Hematopoietic multipotent progenitor cell treated with erythropoietin and hydrocortisone succinate and interleukin-3 and kit ligand, for 15 days (in vitro differentiated cells): ENCODE measurements at places on chromosomes 11 and 22.

DNA sequence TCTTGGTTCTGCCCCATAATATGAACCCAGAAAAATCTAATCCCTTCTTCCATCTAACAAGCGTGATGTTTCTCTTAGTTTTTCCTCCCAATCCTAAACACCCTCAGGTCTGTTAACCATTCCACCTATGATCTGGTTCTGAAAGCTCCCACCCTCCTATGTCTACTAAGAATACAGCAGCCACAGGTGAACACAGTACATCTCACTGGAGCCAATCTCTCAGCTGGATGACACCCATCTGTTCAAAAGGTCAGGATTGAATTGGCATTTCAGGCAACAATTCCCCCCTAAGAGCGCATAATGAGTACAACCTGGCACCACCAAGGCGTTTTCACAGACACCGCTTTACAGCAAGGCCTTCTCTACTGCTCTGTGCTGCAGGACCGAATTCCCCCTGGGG is 19.0 kb upstream of the APOA1 start:
- DNase-seq = no peak

- peak; percentile 75 for DNase-seq
Measured at GRCh38 chr11:68383976-68384501, 71.6 kb downstream of the LRP5 start.

GRCh38 chr22:38066381-38067027 is 9.3 kb downstream of the PICK1 start:
- no peak for DNase-seq

GRCh38 chr11:133497477-133498140 is 34.7 kb downstream of the OPCML start:
- DNase-seq = no peak

GRCh38 chr11:44008088-44008501 is 39.7 kb upstream of the ACCSL start:
- DNase-seq = no peak

GRCh38 chr22:48843640-48844039 is 984.0 kb downstream of the BRD1 start:
- no peak for DNase-seq

GRCh38 chr11:61120099-61120705 is 17.9 kb downstream of the CD5 start:
- DNase-seq = no peak

DNA sequence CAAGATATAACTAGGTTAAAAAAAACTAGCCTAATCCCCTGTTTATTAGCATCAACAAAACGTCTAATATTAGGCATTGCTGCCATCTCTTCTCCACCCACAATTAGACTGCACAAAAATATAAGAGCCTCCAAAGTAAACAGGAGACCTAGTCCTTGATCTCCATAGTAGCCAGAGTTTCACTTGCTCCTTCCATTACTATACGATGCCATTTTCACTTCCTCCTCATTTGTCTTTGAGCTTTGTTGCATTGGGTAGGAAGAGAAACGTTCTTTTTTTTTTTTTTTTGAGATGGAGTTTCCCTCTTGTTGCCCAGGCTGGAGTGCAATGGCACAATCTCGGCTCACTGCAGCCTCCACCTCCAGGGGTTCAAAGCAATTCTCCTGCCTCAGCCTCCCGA is 42.3 kb upstream of the RDX start:
- no peak for DNase-seq

DNA sequence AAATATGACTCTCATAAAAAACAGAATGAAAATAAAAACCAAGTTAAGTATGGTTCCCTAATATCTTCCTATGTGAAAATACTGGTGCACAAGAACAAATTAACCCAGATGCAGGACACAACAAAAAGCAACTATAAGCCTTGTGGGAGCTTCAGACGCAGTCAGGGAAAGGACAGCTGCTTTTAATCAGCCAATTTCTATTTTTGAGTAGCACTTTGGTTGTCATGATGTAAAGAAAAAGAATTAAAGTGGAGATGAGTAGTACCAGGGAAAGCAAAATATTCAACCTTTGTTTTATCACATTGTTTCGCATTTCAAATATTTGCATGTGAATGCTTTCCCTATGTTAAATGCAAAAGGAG is 339.9 kb downstream of the SOX6 start:
- no peak for DNase-seq

DNA sequence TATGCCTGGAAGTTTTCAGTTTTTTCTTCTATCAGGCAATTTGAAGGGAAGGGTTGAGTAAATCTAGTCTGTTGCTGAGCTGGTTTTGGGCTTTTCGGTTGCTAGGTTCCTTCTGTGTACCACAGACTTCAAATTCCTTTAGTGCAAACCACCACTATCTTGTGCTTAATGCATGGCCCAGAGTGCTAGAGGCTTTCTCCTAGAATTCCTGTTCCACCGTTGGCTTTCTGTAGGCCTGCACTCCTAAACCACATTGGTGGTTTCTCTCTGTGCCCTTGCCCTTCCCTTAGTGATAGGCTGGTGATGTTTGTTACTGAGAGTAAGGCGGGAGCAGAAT is 47.1 kb upstream of the CTSC start:
- no peak for DNase-seq

DNA sequence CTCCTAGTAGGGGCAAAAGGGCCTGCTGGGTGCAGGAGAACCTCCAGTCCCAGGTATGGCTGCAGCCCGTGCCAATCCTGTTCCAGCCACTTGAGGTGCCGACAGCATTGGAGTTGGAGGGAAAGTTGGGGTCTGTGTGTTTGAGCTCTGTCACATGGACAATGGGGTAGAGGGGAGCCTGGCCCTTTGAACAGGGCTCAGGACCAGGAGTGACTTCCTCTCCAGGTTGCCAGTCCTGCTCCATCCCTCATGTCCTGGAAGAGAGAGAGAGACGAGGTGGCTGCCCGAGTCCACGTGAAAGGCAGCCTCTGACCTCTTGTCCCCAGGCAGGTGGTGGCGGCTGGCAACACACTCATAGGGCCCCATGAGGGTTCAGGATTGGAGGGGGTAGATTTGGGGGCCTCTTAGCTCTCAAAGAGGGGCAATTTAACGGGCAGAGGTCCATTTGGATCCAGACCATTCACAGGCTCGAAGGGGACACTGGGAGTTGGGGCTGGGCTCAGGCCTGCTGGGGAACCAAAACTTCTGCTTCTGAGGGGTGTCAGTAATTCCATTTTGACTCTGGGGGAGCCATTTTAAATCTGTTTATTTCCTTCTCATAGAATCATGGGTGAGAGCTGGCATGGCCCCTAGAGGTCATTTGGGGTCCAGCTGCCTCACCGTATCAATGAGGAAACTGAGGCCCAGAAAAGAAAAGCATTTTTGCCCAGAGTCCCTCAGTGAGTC is 4.1 kb downstream of the ADORA2A start:
- DNase-seq = no peak

- no peak for DNase-seq
Measured at GRCh38 chr22:45358127-45358526, 48.4 kb downstream of the FAM118A start.

GRCh38 chr11:86811637-86812321 is 11.4 kb downstream of the PRSS23 start:
- no peak for DNase-seq

DNA sequence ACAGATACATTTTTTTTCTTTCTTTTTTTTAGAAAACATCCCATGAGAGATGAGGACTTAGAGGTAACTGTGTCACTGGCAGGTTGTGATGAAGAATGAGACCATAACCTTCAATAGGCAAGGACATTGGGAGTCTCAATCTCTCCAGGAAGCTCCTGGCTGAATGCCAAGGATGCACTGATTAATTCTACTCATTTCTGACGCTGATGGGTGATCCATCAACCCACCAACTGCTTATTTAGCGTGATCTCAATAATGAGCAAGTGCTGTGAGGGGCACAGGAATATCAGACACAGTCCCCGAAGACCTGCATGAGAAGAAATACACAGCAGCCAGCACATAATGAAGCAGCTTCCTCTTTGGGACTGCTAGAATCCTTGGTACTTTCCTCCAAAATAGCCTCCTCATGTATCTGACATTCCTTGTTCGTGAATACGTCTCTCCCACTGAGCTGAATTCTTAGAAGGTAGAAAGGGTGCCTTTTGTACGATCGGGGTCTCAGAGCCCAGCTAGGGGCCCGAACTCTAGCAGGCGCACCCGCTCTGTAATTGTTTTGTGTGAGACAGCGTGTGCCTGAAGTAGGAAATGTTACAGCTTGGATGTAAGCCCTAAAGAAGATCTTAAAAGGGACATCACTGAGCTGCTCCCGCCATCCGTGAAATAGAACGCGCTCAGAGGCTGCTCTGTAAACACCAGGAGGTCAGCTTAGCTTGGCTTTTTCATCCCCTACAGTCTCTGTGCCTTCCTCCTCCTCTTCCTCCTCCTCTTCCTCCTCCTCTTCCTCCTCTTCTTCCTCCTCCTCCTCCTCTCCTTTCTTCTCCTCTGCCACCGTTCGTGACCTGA is 7.2 kb downstream of the CLMP start:
- no peak for DNase-seq

DNA sequence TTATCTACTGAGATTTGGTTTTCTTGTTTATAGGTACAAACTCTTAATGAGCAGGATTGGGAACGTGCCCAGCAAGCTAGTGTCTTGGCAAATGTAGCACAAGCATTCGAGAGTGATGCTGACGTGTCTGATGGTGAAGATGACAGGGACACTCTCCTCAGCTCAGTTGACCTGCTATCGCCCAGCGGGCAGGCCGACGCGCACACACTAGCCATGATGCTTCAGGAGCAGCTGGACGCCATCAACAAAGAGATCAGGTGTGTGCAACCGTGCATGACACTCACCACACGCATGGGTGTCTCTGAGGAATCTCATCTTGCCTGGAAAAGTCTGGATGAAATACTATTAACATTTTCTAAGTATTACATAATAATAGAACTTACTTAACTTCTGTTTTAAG is 54.7 kb upstream of the CTTN start:
- DNase-seq = no peak

DNA sequence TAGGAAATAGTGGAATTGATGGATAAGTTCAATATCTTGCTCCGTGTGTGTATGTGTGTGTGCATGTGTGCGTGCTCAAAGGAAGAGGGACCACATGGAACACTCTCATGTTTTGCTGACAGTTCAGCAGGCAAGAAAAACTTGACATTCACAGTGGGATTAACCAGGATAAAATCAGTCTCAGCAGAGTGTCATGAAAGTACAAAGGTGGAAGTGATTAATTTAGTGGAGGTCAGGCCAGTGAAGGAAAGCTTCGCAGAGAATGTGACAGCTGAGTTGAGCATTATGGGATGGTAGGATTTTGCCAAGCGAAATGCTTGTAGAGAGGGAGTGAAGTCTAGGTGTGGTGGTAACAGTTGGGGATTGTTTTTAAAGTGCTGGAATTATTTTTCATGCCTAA is 15.7 kb upstream of the FBXO3 start:
- no peak for DNase-seq

DNA sequence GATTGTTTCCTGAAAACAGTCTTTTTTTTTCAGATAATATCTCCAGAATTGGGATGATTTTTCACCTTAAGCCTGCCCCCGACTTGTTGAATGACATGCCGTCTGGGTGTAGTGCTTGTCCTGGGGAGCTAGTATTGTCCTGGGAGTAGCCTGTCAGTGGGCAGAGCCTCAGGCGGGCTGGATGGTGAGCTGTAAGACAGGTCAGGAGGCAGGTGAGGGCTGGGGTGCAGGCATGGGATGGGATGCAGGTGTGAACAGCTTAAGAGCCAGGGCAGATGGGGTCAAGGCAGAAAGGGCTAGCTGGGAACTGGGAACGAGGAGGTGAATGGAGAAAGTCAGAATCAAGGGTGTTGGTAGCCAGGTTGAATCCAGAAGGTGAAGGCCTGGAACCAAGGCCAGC is 200.2 kb downstream of the CSNK2A3 start:
- no peak for DNase-seq

- DNase-seq = no peak
Measured at GRCh38 chr11:47165253-47165840, 11.3 kb downstream of the ARFGAP2 start.

DNA sequence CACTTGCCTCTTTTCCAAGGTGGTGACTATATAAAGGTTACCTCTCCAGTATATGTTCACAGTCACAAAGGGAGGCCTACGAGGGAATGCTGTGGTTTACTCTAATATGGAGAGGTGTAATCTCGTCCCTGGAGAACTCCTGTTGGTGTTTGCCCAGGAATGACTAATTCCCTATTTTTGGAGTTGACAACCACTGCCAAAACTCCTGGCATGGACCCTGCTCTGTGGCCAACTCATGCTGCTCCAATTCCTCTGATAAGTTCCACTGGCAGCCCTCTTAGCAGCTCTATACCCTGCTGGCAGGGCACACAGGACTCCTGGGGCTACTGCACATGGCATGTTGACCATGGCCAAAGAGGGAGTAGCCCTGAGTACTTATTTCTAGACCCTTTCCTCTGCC is 418.7 kb upstream of the ANO5 start:
- no peak for DNase-seq

DNA sequence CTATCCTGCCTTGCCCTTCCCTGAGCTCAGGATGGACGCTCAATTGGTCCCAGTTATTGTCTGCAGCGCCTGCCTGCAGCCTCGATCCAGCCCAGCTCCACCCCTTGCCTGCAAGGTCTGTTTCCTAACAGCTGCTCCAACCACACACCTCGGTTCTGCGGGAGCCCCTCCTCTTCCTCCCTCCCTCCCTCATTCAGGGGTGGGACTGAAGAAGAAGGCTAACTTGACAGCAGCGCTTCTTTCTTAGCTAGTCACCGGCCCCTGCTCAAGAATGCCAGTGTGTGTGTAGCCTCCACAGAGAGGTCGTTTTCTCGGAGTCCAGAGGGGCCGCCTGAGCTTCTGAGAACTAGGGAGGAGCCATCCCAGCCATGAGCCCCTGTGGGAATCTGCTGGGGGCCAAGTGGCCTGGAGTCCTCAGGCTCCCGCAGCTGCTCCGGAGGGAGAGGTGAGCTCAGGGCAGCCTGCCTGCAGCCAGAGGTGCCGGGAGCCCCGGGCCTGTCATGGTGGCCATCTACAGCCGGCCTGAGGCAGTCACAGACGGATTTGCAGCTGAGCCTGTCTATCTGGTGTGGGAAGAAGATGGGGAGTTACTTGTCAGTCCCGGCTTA is 36.1 kb downstream of the LIMK2 start:
- no peak for DNase-seq

DNA sequence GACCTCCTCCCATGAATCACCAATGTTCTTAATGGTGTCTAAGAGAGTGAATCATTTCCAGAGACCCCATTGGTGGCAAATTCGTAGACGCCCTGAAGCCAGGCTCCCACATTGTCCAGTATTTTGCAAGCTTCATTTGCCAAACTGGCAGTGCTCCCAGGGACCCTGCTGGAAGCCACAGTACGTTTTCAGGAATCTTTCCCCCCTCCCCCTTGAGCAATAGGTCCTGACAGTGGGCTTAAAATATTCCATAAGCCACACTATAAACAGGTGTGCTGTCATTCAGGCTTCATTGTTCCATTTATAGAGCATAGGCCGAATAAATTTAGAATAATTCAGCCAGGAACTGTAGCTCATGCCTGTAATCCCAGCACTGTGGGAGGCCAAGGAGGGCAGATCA is 125.3 kb downstream of the MORC2 start:
- DNase-seq = no peak
